ENCODE measurements at places on chromosomes 12 and 14.
A peak's percentile ranks its signal among the peaks of the same experiment; 100 is the strongest.

DNA sequence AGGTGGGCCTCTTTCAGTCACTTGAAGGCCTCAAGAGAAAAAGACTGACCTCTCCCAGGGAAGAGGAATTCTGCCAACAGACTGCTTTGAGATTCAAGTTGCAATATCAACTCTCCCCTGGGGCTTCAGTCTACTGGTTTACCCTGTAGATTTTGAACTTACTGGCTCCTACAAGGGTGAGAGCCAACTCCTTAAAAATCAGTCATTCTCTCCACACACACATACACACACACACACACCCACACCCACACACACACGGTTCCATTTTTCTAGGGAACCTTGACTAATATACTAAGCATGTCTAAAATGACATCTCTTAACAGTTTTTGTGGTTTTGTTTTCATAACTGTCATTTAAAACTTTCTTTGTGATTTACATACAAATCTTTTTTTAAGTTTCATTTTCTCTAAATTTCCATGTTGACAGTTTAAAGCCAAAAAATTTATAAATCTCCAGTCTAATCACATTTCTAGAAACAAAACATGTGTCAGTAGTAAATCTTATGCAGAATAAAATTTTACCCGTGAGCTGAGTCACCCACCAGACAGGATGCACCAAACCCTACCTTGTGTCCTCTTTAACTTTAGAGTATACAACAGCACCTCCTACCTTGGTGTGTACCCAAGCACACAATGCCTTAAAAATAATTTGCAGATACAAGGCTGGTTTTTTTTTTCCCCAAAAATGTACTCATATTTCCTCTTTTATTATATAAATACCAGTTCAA, 394.6 kb downstream of the AEBP2 start:
- no peak for DNase-seq

GRCh38 chr12:59194794-59195193, 274.5 kb upstream of the LRIG3 start:
- DNase-seq: no peak

DNA sequence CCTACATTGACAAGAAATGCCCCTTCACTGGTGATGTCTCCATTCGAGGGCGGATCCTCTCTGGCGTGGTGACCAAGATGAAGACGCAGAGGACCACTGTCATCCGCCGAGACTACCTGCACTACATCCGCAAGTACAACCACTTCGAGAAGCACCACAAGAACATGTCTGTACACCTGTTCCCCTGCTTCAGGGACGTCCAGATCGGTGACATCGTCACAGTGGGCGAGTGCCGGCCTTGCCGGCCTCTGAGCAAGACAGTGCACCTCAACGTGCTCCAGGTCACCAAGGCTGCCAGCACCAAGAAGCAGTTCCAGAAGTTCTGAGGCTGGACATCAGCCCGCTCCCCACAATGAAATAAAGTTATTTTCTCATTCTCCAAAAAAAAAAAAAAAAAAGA, 2.8 kb downstream of the GOLGA3 start:
- no peak for DNase-seq

GRCh38 chr12:100661300-100661951, 87.9 kb downstream of the GAS2L3 start:
- DNase-seq: peak; percentile 14

DNA sequence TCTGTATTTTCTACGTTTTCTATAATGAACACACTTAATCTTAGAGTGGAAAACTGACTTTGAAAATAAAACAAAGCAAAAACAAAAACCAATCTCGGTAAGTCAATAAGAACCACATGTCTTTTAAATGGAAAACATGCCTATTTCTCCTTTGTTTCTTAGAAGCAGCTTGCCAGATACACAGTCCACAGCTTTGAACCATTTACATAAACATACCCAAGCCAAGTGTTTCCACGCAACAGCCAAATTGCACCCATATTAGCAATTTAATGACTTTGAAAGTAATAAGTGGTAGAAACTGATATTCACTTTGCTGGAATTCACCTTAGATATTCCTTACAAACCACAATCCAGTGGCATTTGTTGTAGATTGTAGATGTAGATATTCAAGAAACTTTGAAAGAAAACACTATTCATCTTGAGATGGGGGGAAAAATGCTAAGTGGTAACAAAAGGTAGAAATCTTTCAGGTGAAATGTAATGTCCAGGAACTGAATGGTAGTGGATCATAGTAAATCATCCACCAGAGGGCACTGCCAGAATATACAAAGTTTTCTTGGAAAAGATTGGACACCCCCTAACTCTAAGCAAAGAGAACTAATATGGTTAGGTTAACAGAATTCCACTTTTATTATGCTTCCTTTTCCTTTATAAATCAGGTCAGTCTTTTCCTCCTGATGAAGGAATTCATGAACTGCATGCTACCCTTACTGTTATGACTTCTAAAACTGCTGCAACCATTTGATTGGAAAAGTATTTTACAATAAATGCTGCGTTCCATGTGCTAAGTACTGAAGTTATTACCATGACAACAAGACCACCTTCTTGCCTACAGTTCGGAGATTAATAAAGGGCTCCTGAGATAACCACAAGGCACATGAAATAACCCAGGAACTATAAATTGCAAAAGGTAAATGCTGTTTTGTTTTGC, 69.8 kb downstream of the RERG start:
- no peak for DNase-seq

DNA sequence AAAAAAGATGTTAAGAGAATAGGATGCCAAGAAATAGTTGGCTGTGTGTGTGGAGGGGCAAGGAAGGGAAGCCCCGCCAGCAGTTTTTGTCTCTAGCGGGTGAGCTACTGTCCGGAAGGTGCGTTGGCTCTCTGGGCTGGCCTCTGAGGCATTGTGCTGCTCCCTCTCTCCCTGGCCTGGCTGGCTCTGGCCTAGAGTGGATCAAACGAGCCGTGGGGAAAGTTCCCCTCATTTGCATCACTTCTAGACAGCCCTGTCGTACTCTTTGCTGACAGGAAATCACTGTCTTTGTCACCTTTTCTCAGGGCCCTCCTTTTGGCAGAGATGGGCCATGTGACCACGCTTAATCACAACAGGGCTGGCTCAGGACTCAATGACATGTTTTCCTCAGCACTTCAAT, 236.1 kb upstream of the NPAS3 start:
- no peak for DNase-seq

GRCh38 chr12:42945927-42946326, 356.4 kb upstream of the PRICKLE1 start:
- no peak for DNase-seq

GRCh38 chr12:12365931-12366431, 9.1 kb downstream of the BORCS5 start:
- DNase-seq: peak; percentile 27

All from GM13977 (cell line).